Osteoblast (primary cell): ENCODE measurements at places on chromosomes 7 and 10.

- no peaks in the 10 kb centered on the region for H3K27me3 ChIP-seq
- no peaks in the 10 kb centered on the region for H3K4me1 ChIP-seq
- H3K4me3 ChIP-seq, result no peak overlapping the region
- no peaks in the 10 kb centered on the region for H3K36me3 ChIP-seq
Measured at GRCh38 chr10:123766012-123766411, 99.9 kb downstream of the GPR26 start.

DNA sequence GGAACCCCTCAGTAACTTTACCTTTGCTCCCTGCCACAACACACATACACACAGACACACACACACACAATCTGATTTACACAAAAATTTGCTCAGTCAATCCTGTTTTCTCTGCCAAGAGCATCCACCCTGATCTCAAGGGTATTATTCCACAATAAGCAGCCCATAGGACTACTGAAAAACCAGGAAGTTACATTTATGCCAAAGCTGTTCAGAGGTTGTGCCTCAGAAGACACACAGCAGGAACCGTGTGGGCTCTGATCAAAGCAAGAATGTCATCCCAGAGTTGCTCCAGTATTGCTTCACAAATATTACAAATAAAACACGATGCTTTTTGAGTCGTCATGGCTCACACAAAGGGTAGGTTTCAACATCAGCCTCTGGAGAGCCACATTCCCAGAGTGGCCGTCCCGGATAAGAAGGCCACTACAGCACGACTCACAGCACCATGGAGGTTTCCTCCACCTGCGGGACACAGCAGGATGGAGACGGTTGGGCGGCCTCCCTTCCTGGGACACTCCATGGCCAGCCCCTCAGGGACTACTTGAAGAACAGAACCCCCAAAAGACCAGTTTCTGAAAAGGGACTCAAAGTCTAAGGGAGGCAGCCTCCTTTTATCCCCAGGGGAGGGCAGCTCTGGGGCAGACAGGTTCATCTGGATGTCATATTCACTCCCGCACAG is 1.6 kb downstream of the AIFM2 start:
- H3K27me3 ChIP-seq, result no peaks in the 10 kb centered on the region
- peaks cover 25% of the 10 kb centered on the region for H3K4me1 ChIP-seq
- peak overlapping the region; percentile 44 for H3K27ac ChIP-seq
- H3K36me3 ChIP-seq, result no peaks in the 10 kb centered on the region

- no peak for DNase-seq
- H3K4me1 ChIP-seq, result no peaks in the 10 kb centered on the region
Measured at GRCh38 chr10:106401161-106401560, 763.3 kb downstream of the SORCS1 start.

DNA sequence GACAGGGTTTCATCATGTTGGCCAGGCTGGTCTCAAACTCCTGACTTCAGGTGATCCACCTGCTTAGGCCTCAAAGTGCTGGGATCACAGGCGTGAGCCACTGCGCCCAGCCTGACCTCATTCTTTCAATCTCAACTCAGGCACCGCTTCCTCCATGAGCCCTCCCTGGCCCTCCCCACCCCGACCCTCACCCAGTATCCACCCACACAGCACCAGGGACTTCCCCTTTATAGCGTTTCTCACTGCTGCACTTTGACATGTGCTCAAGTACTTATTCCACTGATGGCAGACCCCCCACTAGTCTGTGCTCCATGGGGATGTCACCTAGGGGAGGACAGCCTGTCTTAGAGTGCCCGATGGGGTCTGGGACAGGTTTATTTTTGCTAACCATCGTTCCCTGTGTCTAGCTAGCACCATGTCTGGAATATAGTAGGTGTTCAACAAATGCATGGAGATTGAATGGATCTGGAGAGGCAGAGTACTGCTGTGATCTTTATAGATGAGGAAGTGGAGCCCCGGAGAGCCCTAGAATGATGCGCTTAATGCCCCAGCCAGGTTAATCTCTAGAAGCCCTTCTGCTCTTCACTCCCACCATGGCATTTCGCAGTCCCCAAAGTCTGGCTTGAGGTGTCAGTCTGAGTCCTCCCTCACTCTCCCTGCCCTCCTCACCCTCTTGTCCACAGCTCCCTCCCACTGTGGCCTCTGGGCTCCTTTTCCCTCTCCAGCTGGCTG is 258.8 kb downstream of the RPS24 start:
- no peak for DNase-seq
- H3K27me3 ChIP-seq, result no peaks in the 10 kb centered on the region
- no peaks in the 10 kb centered on the region for H3K4me1 ChIP-seq

- H3K4me3 ChIP-seq, result no peak overlapping the region
- peaks cover 42% of the 10 kb centered on the region for H3K4me1 ChIP-seq
- peak; percentile 21 for DNase-seq
- peak overlapping the region; percentile 38 for H3K27ac ChIP-seq
- peaks cover 37% of the 10 kb centered on the region for H3K36me3 ChIP-seq
- no peaks in the 10 kb centered on the region for H3K27me3 ChIP-seq
Measured at GRCh38 chr7:80900583-80901576, 18.0 kb downstream of the SEMA3C start.

DNA sequence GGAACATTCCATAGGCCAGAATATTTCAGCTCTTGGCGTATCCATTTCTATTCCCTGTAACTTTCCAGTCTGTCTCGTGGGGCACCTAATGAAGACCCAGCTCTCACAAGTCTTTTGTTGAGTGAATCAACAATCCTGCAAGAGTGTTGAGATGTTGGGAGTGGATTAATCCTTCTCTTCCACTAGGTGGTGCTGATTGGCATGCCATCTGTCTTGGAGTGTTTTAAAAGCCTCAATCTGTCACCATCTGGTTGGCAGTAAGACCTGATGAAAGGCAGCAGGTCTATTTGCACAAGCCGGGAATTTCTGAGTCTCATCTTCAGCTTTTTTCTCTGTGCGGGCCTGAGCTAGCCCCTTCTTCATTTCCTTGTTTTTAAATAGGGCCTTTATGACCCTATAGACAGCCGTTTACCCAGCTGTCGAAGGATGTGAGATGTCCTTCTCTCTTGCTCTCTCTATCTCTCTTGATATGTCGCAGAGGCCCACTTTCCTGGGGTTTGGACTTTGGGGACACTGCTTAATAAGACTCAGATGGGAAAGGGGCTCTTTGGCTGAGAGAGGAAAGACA is 180.5 kb downstream of the ZNF365 start:
- no peaks in the 10 kb centered on the region for H3K36me3 ChIP-seq
- H3K27ac ChIP-seq, result no peak overlapping the region
- H3K4me3 ChIP-seq, result no peak overlapping the region
- H3K27me3 ChIP-seq, result no peaks in the 10 kb centered on the region

DNA sequence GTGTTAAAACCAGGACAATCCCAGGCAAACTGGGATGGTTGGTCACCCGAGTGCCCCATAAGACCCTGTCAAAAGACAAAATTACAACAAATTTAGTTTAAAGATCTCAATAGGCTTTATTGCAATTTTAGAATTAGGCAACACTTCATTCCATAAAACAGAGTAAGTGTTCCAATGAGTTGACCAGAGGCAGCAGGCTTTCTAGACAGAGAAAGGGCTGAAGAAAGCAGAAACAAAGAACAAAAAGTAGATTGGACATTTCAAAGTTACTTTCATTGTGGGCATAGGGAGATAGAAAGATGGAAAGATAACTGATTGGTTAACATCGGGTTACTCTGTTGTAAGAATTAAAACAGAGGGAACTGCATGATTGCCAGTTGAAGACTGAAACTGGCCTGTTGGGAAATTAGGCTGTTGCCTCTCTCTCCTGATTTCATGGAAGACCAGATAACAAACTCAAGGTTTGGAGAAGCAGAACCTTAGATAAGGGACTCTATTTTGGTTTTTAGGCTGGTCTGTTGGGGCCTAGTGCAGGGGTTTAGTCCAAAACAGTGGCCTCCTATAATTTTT is 36.3 kb downstream of the ENTPD1 start:
- H3K4me1 ChIP-seq, result peaks cover 31% of the 10 kb centered on the region
- H3K27ac ChIP-seq, result peak overlapping the region; percentile 19
- DNase-seq, result no peak
- H3K4me3 ChIP-seq, result no peak overlapping the region

GRCh38 chr7:45469103-45469502 is 105.1 kb upstream of the ADCY1 start:
- no peak overlapping the region for H3K4me3 ChIP-seq
- H3K36me3 ChIP-seq, result no peaks in the 10 kb centered on the region
- no peaks in the 10 kb centered on the region for H3K4me1 ChIP-seq
- H3K27me3 ChIP-seq, result no peaks in the 10 kb centered on the region
- no peak overlapping the region for H3K27ac ChIP-seq

DNA sequence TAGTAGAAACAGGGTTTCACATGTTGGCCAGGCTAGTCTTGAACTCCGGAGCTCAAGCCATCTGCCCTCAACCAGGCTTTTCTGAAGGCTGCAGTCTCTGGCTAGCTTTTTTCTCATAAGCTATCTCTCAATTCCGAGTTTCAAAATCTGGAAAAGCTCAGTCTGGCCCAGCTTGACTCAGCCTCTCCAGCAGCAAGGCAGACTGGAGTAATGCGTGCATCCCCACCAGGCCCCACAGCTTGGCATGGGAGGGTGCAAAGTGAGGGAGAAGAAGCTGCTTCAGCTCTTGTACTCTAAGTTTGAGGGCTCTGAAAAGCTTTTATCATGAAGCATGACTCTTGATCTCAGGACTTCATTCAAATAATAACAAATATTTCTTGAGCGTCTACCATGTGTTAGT is 4.8 kb downstream of the DHTKD1 start:
- H3K4me1 ChIP-seq, result peaks cover 11% of the 10 kb centered on the region
- no peaks in the 10 kb centered on the region for H3K36me3 ChIP-seq
- no peak for DNase-seq

- H3K27ac ChIP-seq, result no peak overlapping the region
- no peaks in the 10 kb centered on the region for H3K36me3 ChIP-seq
- no peaks in the 10 kb centered on the region for H3K4me1 ChIP-seq
- no peak overlapping the region for H3K4me3 ChIP-seq
- no peak for DNase-seq
- H3K27me3 ChIP-seq, result no peaks in the 10 kb centered on the region
Measured at GRCh38 chr7:113742377-113742776, 176.4 kb downstream of the PPP1R3A start.

DNA sequence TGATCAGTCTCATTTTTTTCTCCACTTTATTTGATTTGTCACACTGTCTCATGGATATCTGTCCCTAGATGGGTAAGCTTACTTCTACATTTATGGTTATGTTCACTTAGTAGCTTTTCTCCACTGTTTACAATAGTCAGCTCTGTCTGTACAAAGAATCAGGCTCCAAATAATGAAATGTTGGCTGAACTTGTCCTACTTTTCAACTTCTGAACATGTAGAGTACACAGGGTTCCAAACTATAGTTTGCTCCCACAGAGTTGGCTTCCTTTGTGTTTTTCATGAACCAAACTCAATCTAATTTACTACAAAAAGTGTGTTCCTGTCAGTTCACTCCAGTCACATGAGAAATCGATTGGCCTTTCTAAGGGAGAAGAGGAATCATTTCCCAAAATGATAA is 175.0 kb downstream of the CCDC71L start:
- H3K4me1 ChIP-seq, result peaks cover 24% of the 10 kb centered on the region
- DNase-seq, result no peak
- H3K4me3 ChIP-seq, result no peak overlapping the region
- H3K36me3 ChIP-seq, result no peaks in the 10 kb centered on the region
- H3K27ac ChIP-seq, result peak overlapping the region; percentile 40

GRCh38 chr7:66255534-66256100 is 50.5 kb downstream of the TPST1 start:
- no peak overlapping the region for H3K4me3 ChIP-seq
- no peak for DNase-seq
- peak overlapping the region; percentile 84 for H3K27ac ChIP-seq

DNA sequence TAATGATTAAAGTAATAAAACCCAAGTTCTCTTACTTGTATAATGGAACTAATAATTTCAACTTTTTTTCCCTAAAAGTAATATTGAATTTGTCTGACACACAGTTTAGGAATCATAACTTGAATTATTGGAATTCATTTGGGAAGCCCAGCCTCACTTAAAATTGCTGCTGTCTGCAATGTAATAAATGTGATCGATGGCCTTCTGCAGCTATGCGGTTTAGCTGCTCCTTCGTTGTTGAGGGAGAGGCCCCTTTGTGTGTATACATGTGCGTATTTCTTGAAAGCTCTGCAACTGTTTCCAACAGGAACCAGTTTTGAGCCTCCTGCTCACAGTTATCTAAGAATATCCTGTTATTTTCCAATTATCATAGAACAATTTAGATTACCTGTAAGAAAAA is 152.5 kb downstream of the AKR1D1 start:
- no peaks in the 10 kb centered on the region for H3K36me3 ChIP-seq
- DNase-seq, result no peak
- no peak overlapping the region for H3K4me3 ChIP-seq
- H3K27ac ChIP-seq, result no peak overlapping the region

DNA sequence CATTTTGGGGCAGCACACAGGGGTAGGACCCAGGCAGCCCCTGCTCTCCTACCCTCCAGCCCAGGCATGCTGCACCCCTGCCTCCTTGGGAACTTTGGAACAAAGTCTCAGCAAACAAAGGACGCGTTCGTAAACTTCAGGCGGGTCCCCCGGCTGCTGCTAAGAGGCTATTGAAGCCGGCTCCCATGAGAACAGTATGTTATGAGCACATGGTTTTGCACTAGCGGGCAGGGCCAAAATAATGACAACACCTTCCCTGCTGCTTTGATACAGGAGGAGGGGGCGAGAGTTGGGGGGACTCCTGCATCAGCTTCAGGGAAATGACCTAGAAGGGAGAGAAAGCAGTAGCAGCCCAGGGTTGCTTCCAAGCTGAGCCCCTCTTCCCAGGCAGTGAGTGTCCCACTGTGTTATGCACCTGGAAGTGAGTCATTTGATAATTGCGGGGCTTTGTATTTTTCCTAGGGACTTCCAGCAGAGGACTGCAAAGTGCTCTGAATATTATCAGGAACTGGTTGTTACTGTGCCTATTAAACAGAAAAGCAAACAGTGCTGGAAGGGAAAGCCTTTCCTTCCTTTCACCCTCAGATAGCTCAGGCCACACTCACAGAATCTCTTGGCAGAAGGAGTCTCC is 6.9 kb downstream of the ITPRIP start:
- DNase-seq, result no peak
- peak overlapping the region; percentile 98 for H3K27ac ChIP-seq
- no peaks in the 10 kb centered on the region for H3K27me3 ChIP-seq
- peaks cover 19% of the 10 kb centered on the region for H3K36me3 ChIP-seq
- peak overlapping the region; percentile 30 for H3K4me3 ChIP-seq

DNA sequence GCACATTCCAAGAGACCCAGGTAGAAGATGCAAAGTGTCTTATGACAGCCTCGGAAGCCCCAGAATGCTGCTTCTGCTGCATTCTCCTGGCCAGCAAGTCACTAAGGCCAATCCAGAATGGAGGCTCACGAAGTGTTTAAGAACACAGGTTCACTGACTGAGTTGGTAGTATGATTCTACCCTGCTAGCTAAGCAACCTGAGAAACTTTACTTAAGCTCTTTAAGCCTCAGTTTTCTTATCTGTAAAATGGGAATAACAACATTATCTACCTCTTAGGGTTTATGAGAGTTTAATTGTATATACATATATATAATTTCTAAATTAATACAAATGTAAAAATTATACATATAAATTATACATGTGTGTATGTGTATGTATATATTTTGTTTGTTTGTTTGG is 22.8 kb upstream of the SAMD8 start:
- no peak overlapping the region for H3K27ac ChIP-seq
- DNase-seq, result no peak
- peaks cover 3% of the 10 kb centered on the region for H3K27me3 ChIP-seq
- no peaks in the 10 kb centered on the region for H3K4me1 ChIP-seq

- H3K27me3 ChIP-seq, result no peaks in the 10 kb centered on the region
- H3K36me3 ChIP-seq, result peaks cover 4% of the 10 kb centered on the region
- no peak overlapping the region for H3K27ac ChIP-seq
- peaks cover 8% of the 10 kb centered on the region for H3K4me1 ChIP-seq
Measured at GRCh38 chr10:22605168-22605567, 109.2 kb downstream of the PIP4K2A start.
